Occipital lobe (tissue), 3 donors: ENCODE measurements at places on chromosomes 16 and 17.

DNA sequence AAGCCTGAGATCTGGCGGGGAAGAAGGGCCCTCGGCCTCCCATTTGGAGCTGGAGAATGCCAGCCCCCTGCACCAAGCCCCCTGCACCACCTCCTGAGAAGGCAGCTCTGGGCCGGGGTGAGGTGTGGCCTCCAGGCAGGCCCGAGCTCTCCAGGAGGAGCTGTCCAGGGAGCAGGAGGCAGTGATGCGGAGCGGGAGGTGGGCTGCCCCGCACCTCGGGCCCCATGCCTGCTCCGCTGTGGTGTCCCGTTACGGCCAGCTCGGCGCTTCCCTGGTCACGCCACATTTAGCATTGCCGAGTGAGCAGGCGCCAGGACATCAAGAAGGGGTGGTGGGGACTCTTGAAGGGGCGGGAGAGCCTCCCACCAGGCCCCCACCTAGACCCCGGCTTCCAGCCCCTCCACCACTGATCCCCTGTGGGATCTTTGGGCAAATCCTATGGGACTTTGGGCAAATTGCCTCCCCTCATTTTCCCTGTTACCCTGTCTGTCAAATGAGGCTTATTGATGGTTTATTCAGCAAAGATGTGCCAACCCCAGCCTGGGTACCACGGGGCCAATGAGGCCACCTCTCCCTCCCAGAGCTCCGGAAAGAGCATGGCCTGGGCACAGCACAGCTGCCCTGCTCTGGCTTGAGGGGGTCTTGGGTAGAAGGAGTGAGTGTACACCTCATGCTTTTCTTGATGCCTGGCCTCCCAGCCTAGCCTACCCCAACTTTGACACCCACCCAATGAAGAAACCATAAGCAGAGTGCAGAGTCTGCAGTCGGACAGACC is 15.3 kb downstream of the FOXN1 start:
- DNase-seq: no peak

- DNase-seq: no peak
Observed at GRCh38 chr16:51153577-51154031, 2.5 kb upstream of the SALL1 start.

- DNase-seq: no peak
Observed at GRCh38 chr17:43532581-43532980, 13.6 kb downstream of the ETV4 start.

DNA sequence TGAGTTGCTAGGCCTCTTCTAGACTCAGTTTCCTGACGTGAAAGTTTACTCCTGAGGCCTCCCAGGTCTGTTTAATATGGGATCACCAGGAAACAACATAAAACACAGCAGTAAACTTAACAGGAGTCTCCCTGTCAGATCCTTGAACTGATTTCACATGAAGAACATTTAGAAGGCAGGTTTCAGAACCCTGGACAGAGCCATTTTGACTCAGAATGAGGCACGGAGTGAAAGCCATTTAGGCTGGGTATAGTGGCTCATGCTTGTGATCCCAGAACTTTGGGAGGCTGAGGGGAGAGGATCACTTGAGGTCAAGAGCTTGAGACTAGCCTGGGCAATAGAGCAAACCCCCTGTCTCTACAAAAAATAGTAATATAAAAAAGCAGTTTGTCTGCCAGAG is 289.1 kb downstream of the CA10 start:
- DNase-seq: no peak

DNA sequence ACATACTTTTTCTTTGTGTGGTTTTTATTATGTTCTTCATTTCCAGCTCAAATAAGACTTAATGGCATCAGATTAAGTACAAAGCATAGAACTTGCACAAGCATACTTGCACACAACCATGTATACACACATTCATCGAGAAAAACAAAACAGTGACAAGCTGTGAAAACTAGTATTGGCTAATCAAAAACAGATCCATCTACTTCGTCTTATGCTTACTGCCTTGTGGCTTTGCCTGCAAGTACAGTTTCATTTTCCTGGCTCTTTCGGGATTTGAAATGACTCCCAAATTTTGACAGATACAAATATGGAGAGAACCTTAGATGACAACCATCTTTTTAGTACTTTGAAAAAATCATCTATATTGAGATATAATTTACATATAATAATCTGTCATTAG is 338.3 kb downstream of the BCAS3 start:
- DNase-seq: no peak

- no peak for DNase-seq
Observed at GRCh38 chr16:48146131-48146530, 9.7 kb downstream of the ABCC12 start.

DNA sequence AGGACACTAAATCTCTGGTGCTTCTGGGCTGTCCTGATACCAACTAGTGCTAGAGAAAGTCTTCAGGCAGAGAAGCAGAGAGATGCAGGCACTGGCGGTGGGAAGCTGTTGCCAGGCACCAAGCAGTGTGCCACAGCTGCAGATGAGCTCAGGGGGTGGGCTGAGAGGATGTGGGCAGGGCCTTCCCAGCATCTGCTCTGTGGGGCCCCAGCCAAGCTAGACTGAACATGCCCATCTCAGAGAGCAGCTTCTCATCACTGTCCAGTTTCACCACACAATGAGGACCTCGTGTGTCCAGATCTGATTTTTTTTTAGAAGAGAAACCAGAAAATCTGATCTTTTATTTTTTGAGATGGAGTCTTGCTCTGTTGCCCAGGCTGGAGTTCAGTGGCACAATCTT is 17.1 kb downstream of the PSKH1 start:
- DNase-seq: peak; percentile 70

DNA sequence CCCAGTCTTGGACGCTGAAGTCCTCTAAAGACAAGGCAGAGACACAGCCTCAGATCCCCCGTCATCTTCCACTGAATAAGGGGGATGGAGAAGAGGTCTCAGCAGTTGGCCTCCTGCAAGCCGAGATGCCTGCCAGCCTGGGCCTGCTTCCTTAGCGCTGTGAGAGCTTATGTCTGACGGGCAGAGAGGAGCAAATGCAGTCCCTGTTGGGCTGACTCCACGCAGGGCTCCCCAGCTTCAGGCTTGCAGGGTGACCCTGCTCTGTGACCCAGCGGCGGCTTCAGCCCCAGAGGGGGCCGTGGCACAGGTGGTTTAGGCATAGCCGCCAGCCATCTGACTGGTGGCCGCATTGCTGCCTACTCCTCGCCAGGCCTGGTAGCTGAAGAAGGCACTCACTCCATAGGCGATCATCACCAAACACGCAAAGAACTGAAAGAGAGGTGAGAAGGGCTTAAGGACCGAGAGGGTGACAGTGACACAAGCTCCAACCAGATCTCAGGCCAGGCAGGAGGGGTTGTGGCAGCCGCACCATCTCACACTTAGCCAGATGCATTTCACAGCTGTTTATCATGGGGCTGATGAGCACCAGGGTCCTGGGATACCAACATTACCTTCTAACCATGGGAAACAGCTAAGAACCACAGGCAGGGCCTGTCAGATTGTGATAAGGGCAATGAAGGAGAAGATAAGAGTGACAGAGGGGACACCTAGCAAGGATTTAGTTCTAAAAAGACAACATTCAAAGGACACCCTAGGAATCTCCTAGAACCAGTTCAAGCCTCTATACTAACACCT is 11.7 kb downstream of the ARL2BP start:
- DNase-seq: no peak

DNA sequence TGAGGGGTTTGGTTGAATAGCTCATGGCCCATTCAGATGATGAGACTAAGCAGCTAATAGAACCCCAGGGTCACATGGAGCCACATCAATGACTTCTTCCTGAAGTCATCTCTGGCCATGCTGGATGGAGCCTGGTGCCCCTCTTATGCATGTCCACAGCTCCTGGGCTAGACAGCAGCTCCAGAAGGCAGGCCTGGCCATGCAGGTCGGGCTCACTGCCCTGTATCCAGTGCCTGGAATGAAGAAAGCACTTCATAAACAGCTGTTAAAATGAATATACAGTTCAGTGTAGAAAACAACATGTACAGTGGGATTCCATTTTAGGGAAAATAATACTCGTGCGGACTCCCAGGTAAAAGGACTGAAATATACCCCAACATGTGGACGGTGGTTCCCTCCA is 73.9 kb downstream of the GNAO1 start:
- no peak for DNase-seq

GRCh38 chr16:65120461-65120830 is 1.4 kb downstream of the CDH11 start:
- DNase-seq: no peak

- no peak for DNase-seq
Observed at GRCh38 chr16:50761267-50761666, 19.4 kb downstream of the CYLD start.

- no peak for DNase-seq
Observed at GRCh38 chr17:49061524-49061943, 64.3 kb downstream of the IGF2BP1 start.

DNA sequence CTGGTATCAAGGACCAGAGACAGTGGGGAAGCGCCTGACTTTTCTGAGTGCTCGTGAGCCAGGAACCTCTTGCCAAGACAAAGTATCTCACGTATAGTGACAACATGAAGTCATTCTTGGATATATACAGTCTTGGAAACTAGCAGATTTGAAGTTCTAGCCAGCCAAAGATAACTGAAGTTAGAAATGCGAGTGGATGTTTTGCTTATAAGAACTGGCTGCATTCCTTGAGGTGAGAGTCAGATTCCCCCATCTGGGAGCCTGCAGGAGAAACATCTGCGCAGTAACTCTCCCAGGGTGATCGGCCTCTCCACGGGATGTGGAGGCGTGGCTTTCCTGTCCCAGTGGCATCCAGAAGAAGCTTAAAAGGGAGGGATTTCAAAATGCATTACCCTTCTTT is 89.8 kb downstream of the SHISA6 start:
- DNase-seq: peak; percentile 6

GRCh38 chr16:48197294-48197693 is 41.5 kb upstream of the ABCC12 start:
- DNase-seq: no peak

DNA sequence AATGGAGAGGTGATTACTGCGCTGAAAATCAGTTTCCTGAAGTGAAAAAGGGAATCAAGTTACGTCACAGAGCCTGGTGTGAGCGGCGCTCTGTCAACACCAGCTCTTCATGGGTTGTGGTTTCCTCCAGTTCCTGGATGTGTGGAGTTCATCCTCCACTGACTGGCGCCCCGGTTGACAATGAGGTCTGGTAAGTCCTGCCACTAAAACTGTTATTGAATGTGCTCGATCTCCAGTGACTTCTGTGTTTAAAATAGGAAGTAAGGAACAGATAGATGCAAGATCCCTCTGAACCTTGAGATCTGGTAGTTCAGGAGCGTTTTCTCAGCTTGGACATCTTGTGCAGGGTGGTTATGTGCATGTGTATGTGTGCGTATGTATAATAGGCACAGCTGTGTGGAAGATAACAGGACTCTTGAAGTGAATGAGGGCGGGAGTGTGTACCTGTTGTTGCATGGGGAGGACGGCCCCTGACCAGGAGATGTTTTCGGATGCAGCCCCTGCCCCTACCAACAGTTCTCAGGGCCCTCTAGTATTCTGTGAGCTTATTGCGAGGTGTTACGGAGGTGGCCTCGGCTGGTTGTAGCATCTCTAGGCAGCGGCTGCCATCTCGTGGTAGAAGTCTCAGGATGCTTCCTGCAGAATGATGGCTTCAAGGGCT is 22.0 kb upstream of the GOT2 start:
- peak; percentile 49 for DNase-seq

GRCh38 chr17:73939806-73940205 is 263.7 kb upstream of the RPL38 start:
- no peak for DNase-seq

DNA sequence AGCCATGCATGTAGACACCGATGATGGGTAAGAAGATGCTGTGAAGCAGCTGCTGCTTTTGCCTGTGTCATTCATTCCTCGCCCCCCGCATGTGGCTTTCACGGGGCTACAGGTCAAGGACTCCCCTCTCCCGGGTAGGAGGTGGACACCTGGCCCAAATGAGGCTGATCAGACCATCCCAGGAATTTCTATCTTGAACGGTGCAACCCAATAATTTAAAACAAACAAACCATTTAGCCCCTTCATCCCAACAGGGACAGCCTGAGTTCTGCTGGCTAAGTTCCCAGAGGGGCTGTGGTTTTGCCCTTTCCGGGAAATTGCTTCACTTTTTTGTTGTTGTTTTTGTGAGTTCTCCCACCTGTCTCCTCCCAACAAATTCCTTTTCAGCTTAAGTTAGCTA is 137.7 kb upstream of the CDH5 start:
- no peak for DNase-seq

DNA sequence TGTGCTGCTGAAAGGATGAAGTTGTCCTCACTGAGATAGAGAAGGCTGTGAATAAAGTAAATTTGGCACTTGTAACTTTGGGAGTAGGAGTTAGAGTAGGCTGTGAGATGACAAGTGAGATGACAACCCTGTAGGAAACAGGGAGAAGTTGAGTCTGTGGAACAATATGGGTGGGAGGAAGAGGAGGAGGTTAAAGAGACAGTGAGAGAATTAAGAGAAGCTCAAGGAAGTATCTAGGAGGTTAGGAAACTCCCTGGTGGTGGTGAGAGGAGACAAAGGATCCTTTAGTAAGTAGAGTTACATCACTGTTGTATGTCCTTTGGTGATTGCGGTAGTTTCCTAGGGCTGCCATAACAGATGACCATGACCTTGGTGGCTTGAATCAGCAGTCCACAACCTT is 10.7 kb upstream of the HSD17B2 start:
- no peak for DNase-seq

DNA sequence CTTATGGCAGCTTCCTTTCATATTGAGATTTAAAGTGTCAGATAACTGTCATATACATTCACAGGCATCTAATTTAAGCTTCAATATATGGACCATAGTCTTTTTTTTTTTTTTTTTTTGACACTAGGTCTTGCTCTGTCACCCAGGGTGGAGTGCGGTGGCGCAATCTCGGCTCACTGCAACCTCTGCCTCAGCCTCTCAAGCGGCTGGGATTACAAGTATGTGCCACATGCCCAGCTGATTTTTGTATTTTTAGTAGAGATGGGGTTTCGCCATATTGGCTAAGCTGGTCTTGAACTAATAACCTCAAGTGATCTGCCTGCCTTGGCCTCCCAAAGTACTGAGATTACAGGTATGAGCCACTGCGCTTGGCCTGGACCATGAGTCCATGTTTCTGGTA is 13.6 kb downstream of the CEP95 start:
- DNase-seq: no peak

- DNase-seq: no peak
Observed at GRCh38 chr17:12927541-12928425, 90.0 kb downstream of the ELAC2 start.

DNA sequence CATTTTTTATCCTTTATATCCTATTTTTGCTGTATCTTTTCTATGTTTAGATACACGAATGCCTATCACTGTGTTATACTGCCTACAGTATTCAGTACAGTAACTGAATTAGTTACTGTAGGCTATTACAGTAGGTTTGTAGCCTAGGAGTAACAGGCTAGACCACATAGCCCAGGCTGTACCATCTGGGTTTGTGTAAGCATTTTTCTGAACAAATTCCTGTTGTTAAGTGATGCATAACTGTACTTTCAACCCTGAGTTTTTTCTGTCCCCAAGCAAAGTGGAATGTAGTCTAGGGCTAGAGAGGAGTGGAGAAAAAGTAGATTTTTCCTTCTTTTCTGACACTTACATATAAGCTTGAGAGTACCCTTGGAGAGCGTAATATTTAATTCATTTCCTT is 282.1 kb downstream of the HS3ST3B1 start:
- no peak for DNase-seq

GRCh38 chr16:19542138-19542821 is 13.2 kb upstream of the VPS35L start:
- no peak for DNase-seq
